ENCODE measurements at places on chromosomes 1 and 21. TPM values are rescaled to one million over a fixed set of nuclear protein-coding genes. Genes with fewer than 3 reads are reported as not detected.

- H3K4me1 ChIP-seq, result no peaks in the 10 kb centered on the region
- H3K27ac ChIP-seq, result no peak overlapping the region
- no peaks in the 10 kb centered on the region for H3K27me3 ChIP-seq
- no peak overlapping the region for H3K4me3 ChIP-seq
- DNase-seq, result no peak
These were observed 54.5 kb upstream of the PPM1J start for GRCh38 chr1:112769611-112770010.

DNA sequence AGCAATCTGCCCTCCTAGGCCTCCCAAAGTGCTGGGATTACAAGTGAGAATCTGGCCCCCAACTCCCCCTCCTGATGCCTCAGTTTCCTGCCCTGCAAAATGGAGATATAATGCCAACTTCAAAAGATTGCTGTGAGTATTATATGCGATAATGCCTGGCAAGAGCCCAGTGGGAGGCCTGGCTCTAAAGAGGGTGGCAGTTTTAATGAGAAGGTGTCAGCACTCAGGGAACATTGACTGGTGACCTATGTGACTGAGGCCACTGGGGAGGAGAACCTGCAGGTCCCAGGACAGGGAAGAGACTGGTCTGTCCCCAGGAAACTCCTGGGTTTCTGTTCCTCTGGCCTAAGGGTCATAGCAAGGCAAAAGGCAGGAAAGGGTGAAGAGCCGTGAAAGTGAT lies 11.0 kb downstream of the HSPG2 start:
- H3K36me3 ChIP-seq, result no peaks in the 10 kb centered on the region
- peaks cover 6% of the 10 kb centered on the region for H3K4me1 ChIP-seq
- no peak overlapping the region for H3K27ac ChIP-seq
- H3K4me3 ChIP-seq, result no peak overlapping the region
- no peak for DNase-seq
- H3K27me3 ChIP-seq, result no peaks in the 10 kb centered on the region

KCNJ9 gene
- 0.02 TPM for polyA plus RNA-seq

DNA sequence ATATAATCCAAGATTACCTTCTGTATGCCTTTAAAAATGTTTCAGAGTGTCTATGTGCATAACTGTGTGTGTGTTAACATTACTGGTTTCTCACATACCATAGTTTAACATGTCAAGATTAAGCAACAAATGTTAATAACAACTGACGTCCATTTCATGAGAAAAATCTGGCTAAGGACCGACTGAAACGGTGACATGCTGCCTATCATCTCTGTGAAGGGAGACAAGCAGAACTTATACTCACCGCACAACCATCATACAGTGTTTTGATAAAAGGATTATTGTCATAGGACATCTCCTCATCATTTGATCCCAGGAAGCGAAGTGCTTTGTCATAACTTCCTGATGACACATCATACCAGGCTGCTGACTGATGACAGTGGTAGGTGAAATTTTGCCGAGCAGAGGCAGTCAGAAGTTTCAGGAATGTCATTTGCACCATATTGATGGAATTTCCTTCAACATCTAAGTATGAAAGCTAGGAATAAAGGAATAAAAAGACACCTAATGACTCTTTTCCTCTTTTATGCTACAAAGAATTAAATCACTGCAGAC lies 228.8 kb downstream of the COL11A1 start:
- no peak for DNase-seq
- H3K4me1 ChIP-seq, result no peaks in the 10 kb centered on the region
- no peaks in the 10 kb centered on the region for H3K27me3 ChIP-seq
- H3K36me3 ChIP-seq, result no peaks in the 10 kb centered on the region

DNA sequence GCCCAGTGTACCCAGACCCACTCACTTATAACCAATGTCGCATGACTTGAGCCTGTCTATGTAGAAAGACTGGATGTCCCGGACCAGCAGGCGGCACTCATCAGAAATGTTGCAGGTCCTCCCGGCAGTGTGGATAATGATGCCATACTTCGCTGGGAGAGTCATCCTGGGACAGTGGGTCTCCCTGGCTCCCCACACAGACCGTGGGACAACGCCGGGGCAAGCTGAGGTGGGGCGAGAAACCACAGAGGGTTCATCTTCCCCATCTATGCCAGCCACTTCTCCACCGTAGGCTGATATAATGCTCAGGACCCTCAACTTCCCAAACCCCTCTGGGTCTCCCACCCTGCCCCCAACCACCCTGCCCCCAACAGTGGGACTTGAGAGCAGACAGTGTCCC lies 8.3 kb downstream of the PGLYRP4 start:
- DNase-seq, result no peak
- H3K4me1 ChIP-seq, result no peaks in the 10 kb centered on the region
- no peak overlapping the region for H3K27ac ChIP-seq
- no peak overlapping the region for H3K4me3 ChIP-seq
- H3K36me3 ChIP-seq, result no peaks in the 10 kb centered on the region
- H3K27me3 ChIP-seq, result no peaks in the 10 kb centered on the region

SH2D1B gene
- not detected for polyA plus RNA-seq

DNA sequence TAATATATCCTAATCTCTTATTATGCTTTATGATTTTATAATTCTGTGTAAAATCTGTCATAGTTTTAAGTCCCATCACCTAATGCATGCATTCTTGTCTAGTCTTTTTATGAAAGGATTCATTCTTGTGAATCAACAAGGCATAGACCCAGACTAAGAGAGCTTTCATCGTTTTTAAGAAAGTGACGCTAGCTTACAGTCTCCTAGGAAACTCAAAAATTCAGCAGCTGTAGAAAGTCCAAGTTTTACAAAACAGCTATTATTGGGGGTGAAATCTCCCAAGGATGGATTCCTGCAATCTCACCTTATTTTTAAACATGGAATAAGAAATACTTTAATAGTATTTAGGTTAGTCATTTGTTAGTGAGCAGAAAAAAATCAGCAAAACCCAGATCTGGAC lies 104.7 kb downstream of the NCAM2 start:
- H3K27me3 ChIP-seq, result no peaks in the 10 kb centered on the region
- no peak for DNase-seq
- no peaks in the 10 kb centered on the region for H3K4me1 ChIP-seq
- no peak overlapping the region for H3K4me3 ChIP-seq
- no peaks in the 10 kb centered on the region for H3K36me3 ChIP-seq

FAM151A gene
- polyA plus RNA-seq, result 0.21 TPM

LCE3E gene
- not detected for polyA plus RNA-seq
